ENCODE measurements at places on chromosomes 1 and 21. TPM values are rescaled to one million over a fixed set of nuclear protein-coding genes. Genes with fewer than 3 reads are reported as not detected.
A peak's percentile ranks its signal among the peaks of the same experiment; 100 is the strongest.

DNA sequence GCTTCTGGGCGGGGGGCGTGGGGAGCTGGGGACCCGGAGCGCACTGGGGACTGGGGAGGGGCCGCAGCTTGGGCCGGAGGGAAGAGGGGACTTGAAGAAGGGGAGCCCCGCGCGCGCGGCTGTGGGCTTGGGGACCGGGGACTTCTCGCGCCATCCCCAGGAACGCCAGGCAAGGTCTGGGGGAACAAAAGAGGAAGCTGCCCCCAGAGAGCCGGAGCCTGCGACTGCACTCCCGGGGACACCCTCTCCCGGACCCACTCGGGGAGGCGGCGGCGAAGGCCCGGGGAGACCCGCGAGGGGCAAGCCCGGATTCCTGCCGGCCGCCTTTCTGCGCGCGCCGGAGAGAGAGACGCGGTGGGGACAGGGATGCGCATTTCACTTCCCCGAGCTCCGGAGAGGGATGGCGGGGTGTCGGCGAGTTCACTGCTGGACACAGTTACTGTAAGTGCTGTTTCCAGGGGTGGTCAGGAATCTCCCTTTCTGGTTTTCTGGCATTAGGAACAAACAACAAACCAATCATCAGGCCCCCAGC lies 732 bp downstream of the ABCG1 start:
- peak; percentile 81 for DNase-seq

CRP gene
- not detected for polyA plus RNA-seq

DNA sequence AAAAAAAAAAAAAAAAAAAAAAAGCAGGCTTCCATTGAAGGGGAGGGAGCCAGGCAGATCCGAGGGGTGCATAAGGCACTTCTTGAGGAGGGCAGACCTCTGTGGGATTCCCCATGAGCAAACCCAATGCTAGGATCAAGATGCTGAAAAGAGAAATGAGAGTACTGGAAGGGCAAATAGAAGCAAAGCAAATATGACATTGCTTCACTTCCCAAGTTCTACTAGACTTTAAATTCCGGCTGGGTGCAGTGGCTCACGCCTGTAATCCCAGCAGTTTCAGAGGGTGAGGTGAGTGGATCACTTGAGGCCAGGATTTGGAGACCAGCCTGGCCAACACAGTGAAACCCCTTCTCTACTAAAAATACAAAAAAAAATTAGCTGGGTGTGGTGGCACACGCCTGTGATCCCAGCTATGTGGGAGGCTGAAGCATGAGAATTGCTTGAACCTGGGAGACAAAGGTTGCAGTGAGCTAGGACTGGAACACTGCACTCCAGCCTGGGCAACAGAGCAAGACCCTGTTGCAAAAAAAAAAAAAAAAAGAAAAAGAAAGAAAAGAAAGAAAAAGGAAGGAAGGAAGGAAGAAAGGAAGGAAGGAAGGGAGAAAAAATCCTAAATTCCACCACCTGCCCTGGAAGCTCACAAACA lies 23.1 kb upstream of the PALMD start:
- DNase-seq: no peak

GRCh38 chr1:67441183-67441582 lies 11.0 kb upstream of the SERBP1 start:
- peak; percentile 74 for DNase-seq

- no peak for DNase-seq
Observed at GRCh38 chr1:241817331-241817792, 30.6 kb upstream of the EXO1 start.

TMEM59 gene
- polyA plus RNA-seq: 187 TPM

All from sigmoid colon (tissue), 7 donors.